ENCODE measurements at places on chromosomes 16 and 17.

DNA sequence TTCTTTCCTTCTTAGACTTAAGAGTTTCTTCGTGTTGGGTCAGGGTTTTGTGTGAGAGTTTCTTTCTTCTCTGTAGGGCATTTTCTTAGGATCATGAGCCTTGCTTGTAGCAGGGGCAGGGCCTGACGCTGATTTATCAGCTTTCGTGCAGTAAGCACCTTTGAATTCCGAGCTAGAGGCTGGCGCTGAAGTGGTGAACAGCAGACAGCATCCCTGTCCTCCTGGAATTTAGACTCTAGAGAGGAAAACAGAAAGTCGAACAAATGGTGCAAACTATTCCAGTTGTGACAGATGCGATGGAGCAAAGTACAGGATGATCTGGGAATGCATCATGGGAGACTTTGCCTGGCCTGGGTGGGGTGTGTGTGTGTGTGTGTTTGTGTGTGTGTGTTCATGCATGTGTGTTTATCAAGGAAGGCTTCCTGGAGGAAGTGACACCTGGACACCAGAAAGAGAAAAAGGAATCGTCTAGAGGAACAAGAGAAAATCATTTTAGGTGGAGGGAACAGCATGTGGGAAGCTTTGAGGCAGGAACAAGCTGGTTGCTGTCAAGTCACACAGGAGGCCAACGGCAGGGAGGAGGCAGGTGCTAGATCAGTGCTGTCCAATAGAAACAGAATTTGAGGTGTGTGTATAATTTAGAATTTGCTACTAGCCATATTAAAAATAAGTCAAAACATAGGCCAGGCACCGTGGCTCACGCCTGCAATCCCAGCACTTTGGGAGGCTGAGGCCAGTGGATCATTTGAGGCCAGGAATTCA is 60.2 kb downstream of the WWP2 start:
- DNase-seq, result no peak

- no peak for DNase-seq
These were observed 1.8 kb upstream of the GINS2 start for GRCh38 chr16:85690469-85691064.

GRCh38 chr17:9298776-9299295 is 276.8 kb downstream of the STX8 start:
- DNase-seq, result no peak

DNA sequence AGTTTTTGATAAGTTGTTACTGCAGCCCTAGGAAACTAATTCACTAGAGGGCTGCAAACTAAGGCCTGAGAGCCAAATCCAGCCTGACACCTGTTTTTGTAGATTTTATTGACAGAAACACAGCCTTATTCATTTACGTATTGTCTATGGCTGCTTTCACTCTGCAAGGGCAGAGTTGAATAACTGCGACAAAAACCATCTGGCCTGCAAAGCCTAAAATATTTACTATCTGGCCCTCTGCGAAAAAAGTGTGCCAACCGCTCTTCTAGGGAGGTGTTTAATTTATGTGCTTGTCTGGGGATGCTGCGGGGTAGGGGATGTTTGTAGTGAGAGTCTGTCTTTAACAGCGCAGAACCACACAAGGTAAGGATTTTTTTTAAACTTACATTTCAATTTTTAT is 165.0 kb upstream of the RBFOX1 start:
- no peak for DNase-seq

GRCh38 chr16:79185711-79186110 is 414.8 kb downstream of the MAF start:
- no peak for DNase-seq

DNA sequence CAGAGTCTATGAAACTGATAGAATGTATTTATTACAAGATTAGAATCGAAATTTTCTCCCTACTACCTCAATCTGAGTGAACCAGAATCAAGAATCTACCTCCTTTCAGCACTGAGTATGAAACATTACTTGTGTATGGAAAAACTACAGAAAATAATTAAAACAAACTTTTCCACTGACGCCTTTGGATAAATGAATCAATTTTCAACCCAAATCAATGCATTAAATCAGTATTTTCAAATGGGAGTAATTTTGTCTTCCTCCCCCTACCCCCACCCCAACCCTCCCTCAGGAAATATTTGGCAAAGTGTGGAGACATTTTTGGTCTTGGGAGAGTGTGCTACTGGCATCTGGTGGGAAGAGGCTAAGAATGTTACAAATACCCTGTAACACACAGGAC is 7.8 kb upstream of the ABCA10 start:
- no peak for DNase-seq

- no peak for DNase-seq
These were observed 231.2 kb downstream of the PRKCA start for GRCh38 chr17:66533572-66533971.

DNA sequence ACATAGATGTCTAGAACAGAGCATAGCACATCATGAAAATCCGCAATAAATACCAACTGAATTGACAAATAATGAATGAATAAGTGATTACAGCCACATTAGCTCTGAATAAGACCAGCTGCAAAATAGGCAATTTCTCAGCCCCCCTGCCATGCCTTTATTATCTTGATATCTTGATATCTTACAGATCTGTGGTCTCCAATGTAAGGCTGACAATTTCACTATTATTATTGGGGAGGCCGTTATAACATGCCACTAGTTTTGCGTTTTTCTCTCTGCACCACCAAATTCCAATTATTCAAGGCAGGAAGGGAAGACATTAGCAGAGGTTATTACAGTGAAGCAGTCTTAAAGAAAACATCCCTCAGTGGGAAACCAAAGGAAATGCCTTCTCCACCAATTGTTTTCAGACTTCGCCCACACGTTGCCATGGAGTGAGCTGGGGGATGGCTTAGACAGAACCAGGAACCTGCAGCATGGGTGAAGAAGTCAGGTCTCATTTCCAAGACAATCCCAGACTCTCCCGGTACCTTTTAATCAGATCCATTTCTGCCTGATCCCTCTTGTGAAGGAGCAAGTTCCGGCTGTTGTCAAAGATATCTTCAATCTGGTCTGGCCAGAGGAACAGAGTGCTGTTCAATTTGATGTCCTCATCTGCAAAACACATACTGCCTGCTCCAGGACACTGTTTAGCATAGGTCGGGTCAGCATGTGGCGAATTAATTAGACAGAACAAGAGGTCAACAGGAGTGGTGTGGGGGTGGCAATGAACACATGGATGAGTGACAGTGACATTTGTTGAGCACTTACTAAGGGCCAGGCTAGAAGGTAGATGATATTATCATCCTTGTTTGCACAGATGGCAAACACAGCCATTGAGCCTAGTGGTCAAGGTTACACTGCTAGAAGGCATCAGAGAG is 46.4 kb downstream of the DNAH3 start:
- DNase-seq, result no peak

- no peak for DNase-seq
These were observed 693 bp upstream of the HOXB4 start for GRCh38 chr17:48578616-48579470.

GRCh38 chr17:71486261-71486660 is 634.6 kb upstream of the SOX9 start:
- DNase-seq, result no peak

- no peak for DNase-seq
These were observed 85.5 kb upstream of the CDYL2 start for GRCh38 chr16:80889779-80890359.

DNA sequence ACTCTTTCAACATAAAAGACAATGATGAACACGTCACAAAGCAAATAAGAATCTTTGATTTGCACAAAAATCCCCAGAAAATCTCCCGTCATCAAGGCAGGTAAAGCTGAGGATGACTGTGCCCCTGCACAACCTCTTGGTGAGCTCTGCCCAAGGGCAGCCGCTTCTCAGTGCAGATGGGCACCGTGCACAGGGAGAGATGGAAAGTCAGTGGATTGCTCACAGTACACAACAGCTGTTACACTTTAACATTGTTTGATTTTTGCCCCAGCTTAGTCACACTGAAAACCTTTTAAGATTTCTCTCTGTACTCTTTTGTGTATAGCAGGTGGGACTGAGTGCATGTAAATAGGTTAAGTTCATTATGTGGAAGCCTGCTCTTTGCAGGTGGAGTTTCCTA is 104.2 kb downstream of the CDK5R1 start:
- DNase-seq, result no peak

GRCh38 chr17:7701681-7702080 is 3.3 kb upstream of the EFNB3 start:
- no peak for DNase-seq

- DNase-seq, result no peak
These were observed 468.6 kb upstream of the CCL2 start for GRCh38 chr17:33786478-33786877.

DNA sequence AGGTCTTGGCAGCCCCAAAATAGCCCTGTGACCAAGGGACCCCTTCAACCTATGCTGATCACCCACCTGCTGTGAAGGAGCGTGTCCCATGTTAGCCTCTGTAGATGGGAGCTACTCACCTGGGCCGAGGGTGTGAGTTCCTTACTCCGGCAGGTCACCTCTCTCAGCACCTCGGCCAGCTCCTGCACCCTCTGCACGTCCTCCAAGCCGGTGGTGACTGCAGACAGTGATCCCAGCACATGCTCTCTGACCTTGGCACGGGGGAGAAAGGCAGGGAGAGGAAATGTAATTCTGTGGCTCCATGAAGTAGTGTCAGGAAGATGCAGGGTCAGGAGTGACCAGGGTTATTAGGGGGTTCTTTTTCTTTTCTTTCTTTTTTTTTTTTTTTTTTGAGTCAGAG is 67.7 kb upstream of the BCO1 start:
- DNase-seq, result no peak

DNA sequence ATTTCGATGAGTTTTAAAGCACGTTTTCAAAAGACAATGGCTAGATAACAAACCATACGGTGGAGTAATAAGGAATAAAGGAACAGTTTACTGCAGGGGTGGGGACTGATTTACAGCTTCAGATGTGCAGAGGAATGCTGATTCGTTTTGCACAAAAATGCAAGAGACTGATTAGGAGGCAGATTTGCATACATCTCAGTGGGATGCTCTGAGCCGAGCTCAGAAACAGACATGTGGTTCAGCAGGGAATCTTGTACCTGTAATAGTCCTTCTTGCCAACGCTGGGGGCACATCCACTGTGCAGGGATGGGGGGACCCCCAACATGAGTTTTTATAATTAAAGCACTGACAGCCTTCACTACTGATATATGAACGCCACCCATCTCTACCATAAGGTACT is 308.0 kb downstream of the GRIN2A start:
- no peak for DNase-seq

GRCh38 chr16:11205065-11205699 is 50.8 kb downstream of the SOCS1 start:
- DNase-seq, result no peak

DNA sequence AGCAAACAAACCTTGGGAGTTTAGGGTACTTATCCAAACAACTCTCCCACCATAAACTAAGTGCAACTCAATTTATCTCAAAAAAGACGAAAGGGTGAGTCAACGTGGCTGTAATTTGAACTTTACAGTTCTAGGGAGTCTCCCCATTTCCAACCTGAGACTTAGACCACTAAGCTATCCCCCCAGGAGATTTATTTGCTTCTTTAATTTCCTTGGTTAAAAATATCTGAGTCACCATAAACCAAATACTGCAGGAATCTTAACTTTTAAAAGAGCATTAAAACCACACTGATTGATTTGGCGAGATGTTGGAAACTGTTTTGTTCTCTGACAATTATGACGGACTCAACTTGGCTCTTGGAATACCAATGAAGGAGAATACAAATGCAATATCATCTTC is 299.3 kb upstream of the SOX9 start:
- DNase-seq, result no peak

All from NAMALWA (cell line).